ENCODE measurements at places on chromosomes 7 and 10.

DNA sequence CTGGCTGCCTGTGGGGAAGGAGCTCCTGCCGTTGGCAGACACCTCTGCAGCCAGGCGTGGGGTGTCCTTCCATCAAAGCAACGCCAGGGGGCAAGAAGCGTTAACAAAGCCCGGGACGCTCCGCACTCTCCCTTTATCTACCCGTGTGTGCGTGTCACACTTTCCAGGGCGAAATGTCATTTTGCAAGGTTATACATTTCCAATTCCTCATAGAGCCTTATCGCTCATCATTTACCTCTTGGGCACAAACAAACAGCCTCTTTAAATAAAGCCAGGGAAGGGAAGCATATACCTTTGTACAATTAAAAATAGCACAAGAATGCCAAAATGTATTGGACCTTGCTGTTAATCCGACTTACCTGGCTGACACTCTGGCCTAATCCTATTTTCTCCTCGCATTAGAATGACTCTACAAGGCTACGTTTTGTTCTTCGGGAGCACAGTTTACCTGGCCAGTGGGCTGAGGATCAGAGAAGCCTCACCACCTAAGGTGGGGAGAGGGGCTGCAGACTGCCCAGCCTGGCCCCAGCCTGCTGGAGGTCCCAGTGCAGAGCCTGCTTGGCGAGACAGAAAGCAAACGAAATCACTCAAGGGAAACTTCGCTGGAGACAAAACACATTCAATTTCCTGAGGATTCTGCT lies 77.6 kb upstream of the EN2 start:
- no peak for DNase-seq

- no peak for DNase-seq
Measured at GRCh38 chr10:76582531-76582930, 1055.1 kb downstream of the KCNMA1 start.

DNA sequence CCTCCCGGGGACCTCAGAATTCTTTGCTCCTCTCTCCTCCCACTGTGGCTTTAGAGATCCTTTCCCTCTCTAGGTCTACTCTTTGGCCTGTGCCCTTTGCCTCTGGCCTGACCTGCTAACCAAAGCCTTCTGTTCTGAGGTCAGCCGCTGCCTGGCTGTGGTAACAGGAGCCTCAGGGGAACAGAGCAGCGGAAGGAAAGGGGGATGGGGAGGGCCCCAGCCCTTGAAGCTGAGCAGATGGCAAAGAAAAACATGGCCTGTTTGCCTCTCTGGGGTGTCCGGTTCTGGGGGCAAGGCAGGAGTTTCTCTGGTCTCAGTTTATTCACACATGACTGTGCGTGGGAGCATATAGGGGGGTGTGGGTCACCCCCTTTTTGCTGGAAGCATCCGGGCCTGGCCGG lies 28.2 kb downstream of the COL26A1 start:
- DNase-seq = no peak

GRCh38 chr7:6338551-6339274 lies 66.3 kb upstream of the CYTH3 start:
- DNase-seq = no peak

GRCh38 chr10:34305189-34305588 lies 509.9 kb downstream of the PARD3 start:
- DNase-seq = no peak

GRCh38 chr7:43905209-43905946 lies 1.0 kb downstream of the URGCP start:
- no peak for DNase-seq

GRCh38 chr7:82455295-82455694 lies 11.7 kb upstream of the CACNA2D1 start:
- DNase-seq = no peak

- no peak for DNase-seq
Measured at GRCh38 chr10:63703740-63704345, 182.6 kb downstream of the REEP3 start.

- no peak for DNase-seq
Measured at GRCh38 chr10:64762861-64763260, 1241.7 kb downstream of the REEP3 start.

- DNase-seq = no peak
Measured at GRCh38 chr10:28880683-28880950, 203.3 kb downstream of the BAMBI start.

DNA sequence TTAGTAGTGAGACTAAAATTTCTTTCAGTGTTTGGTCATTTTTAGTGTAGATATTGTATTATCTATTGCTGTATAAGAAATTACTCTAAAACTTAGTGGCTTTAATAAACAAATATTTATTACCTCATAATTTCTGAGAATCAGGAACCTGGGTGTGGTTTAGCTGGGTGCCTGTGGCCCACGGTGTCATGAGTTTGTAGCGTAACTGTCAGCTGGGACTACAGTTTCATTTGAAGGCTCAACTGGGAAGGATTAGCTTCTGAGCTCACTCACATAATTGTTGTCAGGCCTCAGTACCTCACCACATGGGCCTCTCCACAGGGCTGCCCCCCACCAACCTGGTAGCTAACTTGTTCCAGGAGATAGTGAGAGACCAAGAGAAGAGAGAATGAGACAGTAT lies 98.5 kb downstream of the SRI start:
- DNase-seq = no peak

GRCh38 chr10:71358277-71358676 lies 38.4 kb upstream of the CDH23 start:
- no peak for DNase-seq

GRCh38 chr7:79820387-79820786 lies 314.2 kb upstream of the GNAI1 start:
- DNase-seq = no peak

DNA sequence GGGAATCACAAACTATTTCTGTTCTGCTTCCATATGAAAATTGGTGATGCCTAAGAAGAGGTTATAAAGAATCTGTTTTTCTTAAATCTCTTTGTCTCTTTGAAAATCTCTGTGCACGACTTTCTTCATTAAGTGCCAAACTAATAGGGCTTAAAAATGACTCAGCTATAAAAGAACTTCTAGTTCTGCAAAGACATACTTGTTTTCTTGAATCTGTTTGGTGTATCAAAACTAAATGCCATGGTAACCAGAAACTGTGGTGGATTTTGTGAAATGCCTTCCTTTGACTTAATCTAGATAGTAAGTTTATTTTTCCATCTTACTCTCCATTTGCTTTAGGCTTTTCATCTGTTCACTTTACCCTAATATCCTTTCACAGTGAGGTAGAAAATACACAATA lies 417.8 kb downstream of the PARD3 start:
- no peak for DNase-seq

- DNase-seq = no peak
Measured at GRCh38 chr10:51767103-51767763, 67.8 kb upstream of the CSTF2T start.

DNA sequence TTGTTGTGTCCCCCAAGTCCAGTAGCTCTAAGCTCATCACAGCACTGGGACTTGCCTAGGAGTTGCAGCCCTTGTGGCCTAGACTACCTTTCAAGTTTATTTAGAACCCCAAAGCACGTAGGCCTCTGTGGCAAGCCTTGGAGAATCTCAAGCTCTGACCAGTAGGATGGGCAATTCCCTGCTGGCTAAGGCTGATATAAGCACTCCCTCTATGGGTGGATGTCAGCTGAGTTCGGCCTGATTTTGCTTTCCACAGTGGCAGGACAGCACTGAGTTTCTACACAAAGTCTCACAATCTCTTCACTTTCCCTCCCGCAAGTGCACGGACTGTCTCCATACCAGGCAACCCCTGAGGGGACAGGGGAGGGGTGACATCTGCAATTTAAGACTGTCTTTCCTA lies 886.4 kb upstream of the LRRN3 start:
- DNase-seq = no peak

- no peak for DNase-seq
Measured at GRCh38 chr7:133513608-133514007, 260.7 kb downstream of the EXOC4 start.

- DNase-seq = no peak
Measured at GRCh38 chr10:113539789-113540188, 13.1 kb upstream of the HABP2 start.

- DNase-seq = no peak
Measured at GRCh38 chr7:52592698-52593097, 442.7 kb upstream of the POM121L12 start.

DNA sequence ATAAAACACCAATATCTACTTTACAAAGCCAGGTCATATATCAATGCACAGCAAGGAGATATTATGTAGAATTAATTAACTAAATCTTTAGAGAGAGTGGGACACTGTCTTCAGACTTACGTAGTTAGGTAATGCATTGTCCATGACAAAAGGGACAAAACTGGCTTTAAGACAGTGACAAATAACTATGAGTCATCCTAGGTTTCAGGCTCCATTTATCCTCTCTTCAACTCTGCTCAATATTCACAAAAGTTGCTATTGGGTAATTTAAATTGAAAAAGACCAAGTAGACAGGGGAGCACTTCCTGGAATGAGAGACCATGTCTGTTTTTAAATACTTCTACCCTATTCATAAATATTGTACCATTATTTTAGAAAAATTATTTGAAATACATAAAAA lies 464.5 kb downstream of the ARL4A start:
- no peak for DNase-seq

DNA sequence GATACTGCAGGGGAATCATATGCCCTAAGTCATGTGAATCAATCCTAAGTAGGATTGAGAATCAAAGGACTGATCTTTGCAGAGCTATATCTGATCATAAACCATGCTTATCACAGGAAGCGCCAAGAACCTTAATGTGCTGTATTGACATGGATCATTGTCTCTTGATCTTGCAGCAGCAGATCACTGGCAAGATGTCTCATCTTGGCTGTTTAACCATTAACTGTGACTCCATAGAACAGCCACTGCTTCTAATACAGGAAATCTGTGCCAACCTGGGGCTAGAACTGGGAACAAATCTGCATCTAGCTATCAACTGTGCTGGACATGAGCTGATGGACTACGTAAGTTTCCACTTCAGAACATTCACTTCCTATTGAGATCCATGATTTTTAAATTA lies 21.6 kb downstream of the ENO4 start:
- DNase-seq = no peak

DNA sequence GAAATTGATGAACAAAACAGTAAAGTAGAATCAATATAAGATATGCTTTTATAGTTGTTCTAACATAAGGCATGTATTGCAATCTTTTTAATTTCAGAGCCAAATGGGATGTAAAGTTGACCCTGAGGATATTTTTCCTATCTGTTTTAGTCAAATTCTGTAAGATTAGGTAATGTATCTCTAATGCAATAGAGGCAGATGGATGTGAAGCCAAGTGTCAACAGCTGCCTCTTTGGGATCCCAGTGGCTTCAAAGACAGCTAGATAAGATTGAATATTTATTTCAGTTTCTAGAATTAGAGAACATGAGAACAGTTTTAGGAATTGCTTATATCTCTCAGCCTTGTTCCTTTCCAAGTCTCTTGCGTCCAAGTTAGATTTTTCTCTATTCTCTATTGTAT lies 208.3 kb downstream of the DNAJB9 start:
- DNase-seq = no peak

GRCh38 chr10:98572594-98572993 lies 125.9 kb upstream of the HPS1 start:
- no peak for DNase-seq

DNA sequence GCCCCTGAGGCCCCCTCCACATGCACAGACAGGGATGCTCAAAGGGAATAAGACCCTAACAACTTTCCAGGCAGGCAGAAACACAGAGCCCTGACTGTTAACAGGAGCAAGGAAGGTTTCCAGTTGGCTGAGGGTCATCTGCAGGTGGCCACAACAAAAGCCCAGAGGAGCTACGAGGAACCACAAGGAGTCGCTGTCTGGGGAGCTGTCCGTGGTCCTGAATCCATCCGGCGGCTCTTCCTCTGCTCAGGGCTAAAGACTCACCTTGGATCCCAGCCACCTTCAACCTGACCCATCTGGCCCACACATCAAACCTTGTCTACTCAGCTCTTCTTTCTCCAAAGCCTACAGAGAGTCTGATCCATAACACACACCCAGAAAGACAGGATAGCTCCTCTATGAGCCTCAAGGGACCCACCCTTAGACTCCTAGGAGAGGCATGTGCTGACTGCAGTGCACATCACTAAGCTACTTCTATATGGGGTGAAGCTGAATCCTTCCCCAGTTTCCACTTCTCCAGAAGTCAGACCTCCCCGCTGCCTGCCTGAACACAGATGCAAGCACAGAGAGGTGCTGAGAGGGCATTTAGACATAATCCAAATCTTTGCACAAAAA lies 104.0 kb downstream of the SLIT1 start:
- no peak for DNase-seq

DNA sequence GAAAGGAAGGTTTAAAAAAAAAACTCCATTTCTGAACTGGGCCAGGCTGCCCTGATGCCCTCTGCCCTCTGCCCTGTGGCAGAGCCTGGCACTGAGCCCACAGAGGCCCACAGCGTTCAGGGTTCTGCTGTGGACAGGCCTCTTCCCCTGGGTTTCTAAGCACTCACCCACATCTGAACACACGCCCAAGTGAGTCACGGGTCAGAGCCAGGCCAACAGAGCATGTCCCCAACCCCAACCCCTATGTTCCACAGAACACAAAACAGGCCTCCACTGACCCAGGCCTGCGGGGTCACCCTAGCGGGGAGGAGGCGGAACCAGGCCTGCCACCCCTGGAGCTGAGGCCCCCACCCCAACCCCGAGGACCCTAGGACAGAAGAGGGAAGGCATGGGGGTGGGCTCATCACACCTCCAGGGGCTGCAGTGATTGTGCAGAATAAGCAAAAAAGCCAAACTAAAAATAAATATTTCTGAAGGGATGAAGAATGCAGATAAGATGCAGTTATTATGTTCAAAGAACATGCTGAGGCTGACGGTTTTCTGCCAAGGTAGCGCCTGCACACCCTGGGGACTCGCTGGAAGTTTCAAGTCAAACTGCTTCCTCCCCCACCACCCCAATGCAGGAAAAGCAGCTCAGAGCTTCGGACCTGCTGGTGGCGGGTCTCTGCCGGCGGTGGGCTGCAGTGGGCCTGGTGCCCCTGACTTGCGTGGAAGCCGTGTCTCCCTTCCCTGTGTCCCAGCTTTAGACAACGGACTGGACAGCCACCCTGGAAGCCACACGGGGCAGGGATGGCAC lies 5.4 kb downstream of the WDR86 start:
- no peak for DNase-seq

- no peak for DNase-seq
Measured at GRCh38 chr10:26781797-26782196, 79.0 kb downstream of the ABI1 start.

DNA sequence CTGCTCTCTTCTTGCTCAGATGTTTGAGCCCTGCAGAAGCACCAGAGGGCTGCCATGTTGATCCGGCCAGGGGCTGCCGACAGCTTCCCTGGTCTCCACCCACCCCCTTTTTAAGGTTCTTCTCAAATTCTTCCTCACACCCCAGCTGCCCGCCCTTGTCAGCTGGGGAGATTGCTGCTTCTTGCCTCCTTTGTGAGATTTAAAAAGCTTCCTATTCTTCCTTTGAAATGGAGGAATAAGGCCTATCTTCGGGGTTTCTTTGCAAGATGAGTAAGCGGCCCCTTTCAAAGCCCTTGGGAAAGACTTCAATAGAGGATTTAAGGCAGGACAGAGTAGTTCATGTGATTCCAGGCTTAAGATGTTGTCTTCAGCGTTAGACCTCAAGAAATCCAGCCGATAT lies 211.9 kb upstream of the SHH start:
- no peak for DNase-seq

Data from esophagus squamous epithelium (tissue), 5 donors.